ENCODE measurements at places on chromosomes 2 and 18. TPM values are rescaled to one million over a fixed set of nuclear protein-coding genes. Genes with fewer than 3 reads are reported as not detected.
A peak's percentile ranks its signal among the peaks of the same experiment; 100 is the strongest.

GRCh38 chr18:23380817-23381216 is 72.3 kb upstream of the RIOK3 start:
- H3K36me3 ChIP-seq, result no peaks in the 10 kb centered on the region
- H3K27me3 ChIP-seq, result no peaks in the 10 kb centered on the region
- peaks cover 25% of the 10 kb centered on the region for H3K4me1 ChIP-seq

DNA sequence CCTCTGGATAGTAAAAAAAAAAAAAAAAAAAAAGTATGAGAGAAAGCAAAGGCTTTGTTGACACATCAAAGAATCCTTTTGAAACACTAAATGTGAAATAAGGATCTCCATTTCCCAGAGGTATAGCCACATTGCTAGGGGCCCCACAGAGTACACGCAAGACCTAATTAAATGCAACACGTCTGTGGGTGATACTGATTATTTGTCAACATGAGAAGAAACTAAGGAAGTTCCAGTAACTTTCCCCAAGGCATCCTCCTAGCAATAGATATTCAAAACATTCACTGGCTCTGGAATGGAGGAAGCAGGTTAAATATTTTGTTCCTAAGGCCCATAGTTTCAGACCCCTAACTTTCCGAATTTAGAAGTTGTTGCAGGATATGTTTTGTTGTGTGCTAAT is 24.6 kb upstream of the EPB41L3 start:
- no peaks in the 10 kb centered on the region for H3K27me3 ChIP-seq
- no peaks in the 10 kb centered on the region for H3K36me3 ChIP-seq
- DNase-seq, result no peak
- no peak overlapping the region for H3K27ac ChIP-seq
- H3K4me1 ChIP-seq, result no peaks in the 10 kb centered on the region

DNA sequence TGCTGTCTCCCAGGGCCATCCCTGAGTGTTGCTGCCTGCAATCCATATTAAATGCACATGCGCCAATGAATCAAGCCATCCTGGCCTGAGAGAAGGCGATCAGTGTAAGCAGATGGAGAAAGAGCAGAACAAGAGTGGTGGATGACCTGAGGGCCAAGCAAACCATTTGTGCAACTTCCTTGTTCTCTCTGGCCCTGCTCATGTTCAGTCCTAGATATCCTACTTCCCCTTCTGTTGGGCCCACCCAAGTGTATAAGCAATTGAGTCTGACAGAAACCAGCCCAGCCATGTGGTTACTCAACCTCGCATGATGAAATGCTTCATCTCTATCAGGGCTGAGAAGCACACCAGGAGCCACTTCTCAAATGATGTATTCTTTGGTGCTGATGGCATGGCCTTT is 383.1 kb upstream of the ID2 start:
- peaks cover 4% of the 10 kb centered on the region for H3K4me1 ChIP-seq
- no peak overlapping the region for H3K4me3 ChIP-seq
- no peaks in the 10 kb centered on the region for H3K36me3 ChIP-seq
- DNase-seq, result peak; percentile 61
- no peaks in the 10 kb centered on the region for H3K27me3 ChIP-seq

Gene ZC3H6
- total RNA-seq, result 1.5 TPM

DNA sequence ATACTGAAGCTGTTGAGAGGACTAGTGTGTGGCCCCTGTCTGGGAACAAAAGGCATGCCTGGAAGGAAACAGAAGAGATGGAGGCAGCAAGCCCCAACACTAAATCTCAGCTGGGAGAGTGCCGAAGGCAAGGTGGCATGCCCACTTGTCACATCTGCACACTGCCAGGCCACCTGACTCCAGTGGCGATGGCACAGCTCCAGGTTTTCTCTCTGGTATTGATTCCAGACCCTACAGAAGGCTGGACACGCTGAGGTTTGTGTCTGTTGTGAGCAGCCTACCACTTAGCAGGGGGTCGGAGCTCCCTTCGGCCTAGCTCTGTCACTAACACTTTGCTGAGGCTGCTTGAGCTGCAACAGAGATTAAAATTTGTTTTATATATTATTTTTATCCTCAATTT is 307.3 kb downstream of the TDRD15 start:
- H3K4me1 ChIP-seq, result no peaks in the 10 kb centered on the region
- no peak overlapping the region for H3K27ac ChIP-seq
- no peak overlapping the region for H3K4me3 ChIP-seq

- no peak overlapping the region for H3K4me3 ChIP-seq
- H3K27ac ChIP-seq, result no peak overlapping the region
- no peaks in the 10 kb centered on the region for H3K4me1 ChIP-seq
- H3K36me3 ChIP-seq, result no peaks in the 10 kb centered on the region
These were observed 697.4 kb upstream of the NXPH2 start for GRCh38 chr2:139477618-139478017.

Gene IL1F10
- total RNA-seq, result not detected

Gene UGP2
- 25.7 TPM for total RNA-seq

Gene FOXD4L1
- total RNA-seq, result not detected

DNA sequence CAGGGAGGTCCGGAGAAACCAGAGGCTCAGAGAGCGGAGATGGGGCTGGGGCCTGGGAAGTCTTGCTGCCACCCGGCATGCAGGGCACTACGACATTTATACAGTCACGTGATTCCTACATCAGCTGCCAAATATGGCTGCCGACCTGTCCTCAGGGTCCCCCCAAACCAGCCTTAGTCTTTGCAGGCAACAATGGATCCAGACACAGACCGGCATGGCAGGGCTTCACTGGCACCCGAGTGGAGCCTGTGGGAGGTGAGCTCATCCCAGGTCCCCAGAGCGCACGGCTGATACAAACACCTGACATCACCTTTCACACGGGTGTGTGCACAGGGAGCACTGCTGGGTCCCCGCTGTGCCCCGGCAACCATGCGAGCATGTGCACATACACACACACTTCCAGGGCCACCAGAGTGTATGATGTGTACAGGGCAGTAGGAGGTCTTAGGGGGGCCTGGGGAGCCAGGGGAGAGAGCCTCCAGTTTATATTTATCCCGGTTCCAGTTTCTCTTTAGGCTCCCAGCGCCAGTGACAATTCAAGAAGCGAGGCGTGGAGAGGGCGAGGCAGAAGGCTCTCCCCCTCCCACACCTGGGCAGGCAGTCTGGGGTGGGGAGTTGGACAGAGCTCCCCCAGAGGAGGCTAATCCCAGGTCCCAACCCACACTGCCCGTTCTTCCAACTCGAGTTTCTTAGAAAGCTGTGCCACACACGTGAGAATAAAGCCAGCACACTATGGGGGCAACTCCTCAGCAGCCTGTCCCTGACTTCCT is 2.7 kb downstream of the SEMA4C start:
- no peaks in the 10 kb centered on the region for H3K27me3 ChIP-seq
- H3K4me3 ChIP-seq, result peak overlapping the region; percentile 88
- H3K27ac ChIP-seq, result peak overlapping the region; percentile 99

GRCh38 chr2:205465791-205466190 is 216.5 kb upstream of the NRP2 start:
- DNase-seq, result no peak
- H3K36me3 ChIP-seq, result no peaks in the 10 kb centered on the region
- no peak overlapping the region for H3K27ac ChIP-seq
- H3K27me3 ChIP-seq, result no peaks in the 10 kb centered on the region

DNA sequence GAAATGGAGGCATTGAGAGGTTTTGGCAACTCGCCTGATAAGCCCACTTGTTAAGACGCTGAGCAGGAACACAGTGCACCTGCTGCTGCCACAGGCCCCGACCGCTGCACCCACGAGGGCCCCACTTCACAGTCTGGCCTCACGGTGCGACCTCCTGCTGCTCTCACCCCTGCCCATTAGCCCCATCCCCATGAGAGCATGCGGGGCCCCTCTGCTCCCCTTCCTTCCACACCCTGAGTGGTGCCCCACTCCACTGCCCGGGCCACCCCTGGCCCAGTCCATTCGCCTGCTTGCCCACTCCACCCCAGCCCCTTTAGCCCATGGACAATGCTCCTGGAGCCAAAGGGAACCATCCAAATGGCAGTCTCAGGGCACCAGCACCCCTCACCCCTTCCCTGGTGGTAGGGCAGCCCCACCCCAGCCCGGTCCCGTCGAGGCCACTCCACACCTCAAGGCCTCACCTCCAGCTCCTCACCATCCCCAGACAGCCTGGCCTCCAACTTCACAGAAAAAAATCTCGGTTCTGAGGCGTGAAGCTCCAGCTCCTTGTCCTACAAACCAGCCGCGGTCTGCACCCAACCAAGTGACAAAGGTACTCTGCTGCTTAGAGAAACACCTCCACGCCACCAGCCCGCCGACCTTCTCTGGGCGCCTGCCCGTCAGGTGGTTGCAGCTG is 6.7 kb upstream of the GPR55 start:
- no peak overlapping the region for H3K27ac ChIP-seq
- H3K36me3 ChIP-seq, result no peaks in the 10 kb centered on the region
- H3K4me1 ChIP-seq, result no peaks in the 10 kb centered on the region
- DNase-seq, result no peak

- peaks cover 17% of the 10 kb centered on the region for H3K4me1 ChIP-seq
- no peak for DNase-seq
- H3K36me3 ChIP-seq, result no peaks in the 10 kb centered on the region
- no peak overlapping the region for H3K4me3 ChIP-seq
- no peaks in the 10 kb centered on the region for H3K27me3 ChIP-seq
- no peak overlapping the region for H3K27ac ChIP-seq
These were observed 47.0 kb downstream of the BMPR2 start for GRCh38 chr2:202423139-202423538.

Gene ITGA6
- total RNA-seq, result 40.7 TPM

Gene DSC2
- total RNA-seq, result 4.4 TPM

GRCh38 chr2:146305164-146305563 is 1539.7 kb upstream of the ACVR2A start:
- no peak for DNase-seq
- H3K27ac ChIP-seq, result no peak overlapping the region
- no peaks in the 10 kb centered on the region for H3K27me3 ChIP-seq
- no peaks in the 10 kb centered on the region for H3K4me1 ChIP-seq

GRCh38 chr2:68849579-68850030 is 21.6 kb downstream of the BMP10 start:
- H3K27ac ChIP-seq, result no peak overlapping the region
- H3K27me3 ChIP-seq, result no peaks in the 10 kb centered on the region

DNA sequence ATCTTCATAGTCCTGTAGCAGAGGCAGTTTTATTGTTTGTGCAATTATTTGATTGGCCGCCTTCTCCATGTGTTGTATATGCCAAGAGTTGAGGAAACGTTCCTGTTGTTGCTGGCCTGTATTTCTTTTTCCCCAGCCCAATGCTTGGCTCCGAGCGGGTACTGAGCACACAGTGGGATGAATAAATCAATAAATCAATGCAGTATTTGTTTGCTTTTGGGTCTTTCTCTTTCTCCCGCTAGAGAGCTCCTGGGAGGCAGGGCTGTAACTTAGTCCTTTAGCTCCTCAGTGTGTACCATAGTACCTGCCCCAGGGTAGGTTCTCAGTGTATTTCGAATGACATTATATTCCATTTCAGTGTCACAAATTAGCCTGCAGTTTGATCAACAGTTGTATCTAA is 71.8 kb downstream of the ICOS start:
- H3K4me1 ChIP-seq, result peaks cover 8% of the 10 kb centered on the region
- H3K27me3 ChIP-seq, result no peaks in the 10 kb centered on the region
- no peak overlapping the region for H3K4me3 ChIP-seq
- no peak overlapping the region for H3K27ac ChIP-seq
- no peaks in the 10 kb centered on the region for H3K36me3 ChIP-seq
- no peak for DNase-seq

DNA sequence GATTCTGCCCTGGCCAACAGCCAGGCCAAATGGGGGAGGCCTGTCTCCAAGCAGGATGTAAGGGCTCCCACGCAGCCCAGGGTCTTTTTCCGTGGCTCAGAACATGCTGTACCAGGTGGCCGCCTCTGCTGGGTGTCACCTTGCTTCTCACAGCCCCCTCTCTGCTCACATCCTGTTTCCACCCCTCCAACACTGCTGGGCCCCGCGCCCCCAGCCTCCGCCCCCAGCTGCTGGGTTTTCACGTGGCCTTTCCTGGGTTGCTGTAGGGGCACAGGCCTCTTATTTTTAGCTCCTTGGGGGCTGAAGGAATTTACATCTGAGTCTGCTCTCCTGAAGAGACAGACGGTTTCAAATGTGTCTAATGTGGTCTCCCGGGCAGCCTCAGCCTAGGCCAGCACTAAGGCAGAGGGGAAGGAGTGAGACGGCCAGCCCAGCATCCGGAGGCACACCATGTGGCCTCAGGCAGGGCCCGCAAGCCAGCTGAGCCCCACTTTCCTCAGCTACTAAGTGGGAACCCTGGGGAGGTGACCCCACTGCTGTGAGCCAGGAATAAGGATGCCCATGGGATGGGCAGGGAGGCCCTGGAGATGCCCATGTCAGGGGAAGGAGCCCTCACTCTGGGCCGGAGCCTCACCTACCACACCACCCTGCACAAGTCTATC is 18.7 kb upstream of the DUSP2 start:
- H3K36me3 ChIP-seq, result no peaks in the 10 kb centered on the region
- no peak overlapping the region for H3K27ac ChIP-seq
- no peaks in the 10 kb centered on the region for H3K27me3 ChIP-seq
- DNase-seq, result no peak

DNA sequence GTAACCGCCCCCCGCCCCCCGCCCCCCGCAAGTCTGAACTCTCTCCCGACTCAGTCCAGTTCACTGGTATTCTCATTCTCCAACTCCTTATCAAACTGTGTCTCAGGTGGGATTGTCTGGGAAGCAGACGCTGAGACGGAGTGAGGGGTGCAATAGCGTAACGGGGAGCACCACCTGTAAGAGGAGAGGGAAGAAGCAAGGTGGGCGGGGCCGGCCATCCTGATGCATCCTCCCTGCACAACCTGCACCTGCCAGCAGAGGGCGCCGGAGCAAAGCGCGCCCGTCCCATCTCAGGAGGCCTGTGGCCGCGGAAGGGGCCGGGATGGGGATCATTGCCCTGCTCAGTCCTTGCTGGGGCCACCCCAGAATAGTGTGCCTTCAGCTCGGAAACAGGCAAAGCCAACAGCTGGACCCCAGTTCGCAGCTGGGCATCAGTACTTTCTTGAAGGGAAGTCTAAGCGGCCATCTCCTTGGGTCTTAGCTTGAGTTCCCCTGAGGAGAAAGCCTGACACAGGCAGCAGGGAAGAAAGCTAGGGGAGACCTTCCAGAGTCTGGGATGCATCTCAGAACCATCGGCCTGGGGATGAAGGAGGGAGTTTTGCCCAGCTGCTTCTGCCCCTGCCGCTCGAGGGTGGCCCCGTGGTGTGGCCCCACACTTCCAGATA is 208.0 kb downstream of the TFCP2L1 start:
- H3K27ac ChIP-seq, result no peak overlapping the region
- no peak overlapping the region for H3K4me3 ChIP-seq
- H3K27me3 ChIP-seq, result peaks cover 3% of the 10 kb centered on the region
- DNase-seq, result no peak
- no peaks in the 10 kb centered on the region for H3K36me3 ChIP-seq

- no peak for DNase-seq
- no peaks in the 10 kb centered on the region for H3K4me1 ChIP-seq
- H3K36me3 ChIP-seq, result no peaks in the 10 kb centered on the region
- H3K27me3 ChIP-seq, result no peaks in the 10 kb centered on the region
These were observed 109.6 kb upstream of the KCTD1 start for GRCh38 chr18:26657631-26658581.

- DNase-seq, result no peak
- H3K27me3 ChIP-seq, result no peaks in the 10 kb centered on the region
- peaks cover 2% of the 10 kb centered on the region for H3K4me1 ChIP-seq
These were observed 300.8 kb downstream of the NDUFA10 start for GRCh38 chr2:239724194-239724849.

- no peaks in the 10 kb centered on the region for H3K27me3 ChIP-seq
- H3K27ac ChIP-seq, result no peak overlapping the region
- peaks cover 34% of the 10 kb centered on the region for H3K36me3 ChIP-seq
- DNase-seq, result no peak
- no peak overlapping the region for H3K4me3 ChIP-seq
These were observed 258.5 kb downstream of the TWIST2 start for GRCh38 chr2:239106314-239106908.

GRCh38 chr2:4012197-4012596 is 308.8 kb downstream of the DCDC2C start:
- DNase-seq, result no peak
- no peak overlapping the region for H3K4me3 ChIP-seq
- no peaks in the 10 kb centered on the region for H3K4me1 ChIP-seq
- H3K27ac ChIP-seq, result no peak overlapping the region
